Mesenteric fat pad (tissue), 1 donor: ENCODE measurements at places on chromosomes 3 and 15. TPM values are rescaled to one million over a fixed set of nuclear protein-coding genes. Genes with fewer than 3 reads are reported as not detected.

HAPLN3 gene
- total RNA-seq: 5.2 TPM

TP53BP1 gene
- 44.8 TPM for total RNA-seq

PAK6 gene
- 0.26 TPM for total RNA-seq

C3orf20 gene
- total RNA-seq: 0.16 TPM

GHSR gene
- total RNA-seq: not detected

ZIC1 gene
- total RNA-seq: not detected

EXD1 gene
- not detected for total RNA-seq

LTK gene
- total RNA-seq: 0.77 TPM

CADPS gene
- 0.45 TPM for total RNA-seq

DNA sequence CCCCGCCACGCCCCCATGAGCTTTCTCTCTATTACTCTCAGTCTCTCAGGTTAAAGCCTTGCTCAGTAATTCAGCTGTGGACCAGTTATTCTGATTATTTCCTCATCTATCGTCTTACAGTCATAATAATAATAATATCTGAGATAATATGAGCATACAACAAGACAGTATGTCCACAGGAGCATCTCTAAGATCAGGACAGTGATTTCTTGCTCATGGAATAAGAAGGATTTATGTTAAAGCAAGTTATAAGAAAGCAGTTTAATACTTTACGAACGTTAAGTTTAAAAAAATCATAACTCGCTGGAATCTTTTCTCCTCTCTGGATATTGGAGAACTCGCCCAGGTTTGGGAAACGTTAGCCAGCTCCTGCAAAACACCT lies 643 bp upstream of the LMCD1 start:
- no peak for DNase-seq

DNA sequence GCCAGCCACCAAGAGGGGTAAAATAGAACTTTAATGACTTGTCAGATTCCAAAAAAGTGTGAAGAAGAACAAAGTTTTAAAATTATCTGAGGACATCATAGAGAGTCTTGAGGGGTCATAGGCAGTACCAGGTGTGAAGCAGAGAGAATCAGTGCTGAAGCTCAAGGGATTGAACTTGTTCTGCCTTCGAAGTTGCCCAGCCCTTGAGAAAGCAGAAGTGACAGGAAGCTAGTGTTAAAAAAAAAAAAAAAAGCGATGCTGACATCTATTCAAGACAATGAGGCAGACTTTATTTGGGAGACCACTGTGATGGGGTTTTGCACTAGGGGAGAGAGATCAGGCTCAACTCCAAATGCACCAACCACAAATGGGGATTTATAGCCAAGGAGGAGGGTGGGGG lies 21.8 kb downstream of the FBXO22 start:
- DNase-seq: no peak

DNA sequence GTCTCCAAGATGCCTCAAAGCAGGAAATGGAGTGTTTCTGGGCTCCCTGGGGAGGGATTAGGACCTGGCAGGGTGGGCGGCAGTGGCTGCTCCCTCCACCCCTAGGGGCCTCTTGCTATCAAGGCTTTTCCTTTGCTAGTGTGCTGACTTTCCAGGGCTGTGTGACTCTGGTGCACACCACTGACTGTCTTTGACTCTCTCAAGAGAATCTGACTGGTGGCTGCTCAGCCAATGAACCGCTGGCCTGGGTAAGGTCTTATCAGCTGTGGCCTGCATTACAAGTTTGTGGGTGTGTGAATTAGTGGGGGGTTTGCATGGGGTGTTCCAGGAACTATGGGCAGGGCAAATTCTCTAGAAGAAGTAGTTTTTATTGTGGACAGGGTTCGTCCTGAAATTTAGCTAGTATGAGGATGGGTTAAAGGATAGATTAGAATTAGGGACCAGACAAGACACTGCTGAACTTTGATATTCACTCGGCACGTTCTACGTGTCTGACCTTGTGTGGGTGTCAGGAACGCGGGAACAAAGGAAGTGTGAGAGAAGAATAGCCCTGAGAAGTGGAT lies 29.5 kb downstream of the SIAH2 start:
- no peak for DNase-seq

GRCh38 chr15:53962646-53963561 lies 15.3 kb upstream of the UNC13C start:
- no peak for DNase-seq

DNA sequence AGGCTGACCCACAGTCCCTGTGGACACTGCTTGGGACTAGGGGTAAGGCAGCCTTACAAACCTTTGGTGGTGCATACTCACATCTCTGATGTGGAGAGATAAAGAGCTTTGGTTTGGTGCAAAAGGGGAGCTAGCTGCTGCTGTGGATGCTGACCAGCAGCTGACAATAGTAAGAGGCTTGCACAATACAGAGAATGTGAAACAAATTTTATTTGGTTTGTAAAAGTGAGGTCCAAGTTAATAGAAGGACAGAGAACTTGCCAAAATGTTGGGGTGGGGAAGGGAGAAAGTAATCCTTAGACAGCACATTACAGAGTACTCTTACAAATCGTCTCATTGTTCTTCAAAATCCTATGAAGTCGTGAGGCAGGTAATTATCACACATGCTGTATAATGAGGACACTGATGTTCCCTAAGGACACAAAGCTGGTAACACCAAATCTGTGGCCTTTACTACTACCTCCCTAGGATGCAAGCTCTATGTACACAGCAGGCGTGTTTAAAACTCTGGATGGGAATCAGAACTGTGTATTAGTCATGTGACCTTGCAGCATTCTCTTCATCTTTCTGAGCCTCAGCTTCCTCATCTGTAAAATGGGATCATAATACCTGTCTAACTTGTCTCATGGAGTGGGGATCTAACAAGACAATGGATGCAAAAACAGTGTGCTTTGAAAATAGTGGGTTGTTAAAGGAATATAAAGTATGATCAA lies 21.6 kb downstream of the ARHGAP31 start:
- DNase-seq: no peak

DNA sequence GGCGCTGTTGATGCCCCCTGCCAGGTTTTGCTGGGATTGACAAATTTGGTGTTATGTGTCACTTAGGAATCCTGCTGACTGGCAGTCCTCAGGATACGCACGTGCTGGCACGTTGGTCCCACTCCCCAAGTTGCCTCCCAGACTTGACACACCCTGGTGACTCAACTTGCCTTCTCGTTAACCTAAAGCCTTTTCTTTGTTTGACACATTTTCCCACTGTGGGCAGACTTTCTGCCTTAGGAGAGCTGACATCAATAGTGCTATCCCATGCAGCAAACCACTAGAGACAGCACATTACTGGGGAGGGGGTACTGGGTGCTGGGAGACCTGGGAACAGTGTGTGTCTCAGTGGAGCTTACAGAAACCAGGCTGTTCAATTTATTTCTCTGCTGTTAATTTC lies 104.3 kb downstream of the OXNAD1 start:
- no peak for DNase-seq

DNA sequence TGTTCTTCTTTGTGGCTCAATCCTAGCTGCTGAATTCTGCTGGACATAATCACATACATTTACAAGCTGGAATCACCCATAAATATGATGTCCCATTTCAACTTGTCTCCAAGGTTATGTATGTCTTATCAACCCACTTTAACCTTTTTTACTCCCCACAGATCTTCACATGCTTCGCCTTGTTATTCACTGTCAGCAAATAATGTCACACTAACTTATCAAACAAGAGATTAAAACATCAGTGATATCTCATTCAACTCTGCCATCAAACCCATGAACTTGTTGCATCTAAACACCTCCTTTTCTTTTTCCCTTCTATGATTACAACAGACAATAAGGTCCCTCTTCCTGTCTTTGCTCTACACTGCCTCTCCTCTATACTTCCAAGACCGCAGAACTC lies 240.7 kb downstream of the TBC1D5 start:
- DNase-seq: no peak

DNA sequence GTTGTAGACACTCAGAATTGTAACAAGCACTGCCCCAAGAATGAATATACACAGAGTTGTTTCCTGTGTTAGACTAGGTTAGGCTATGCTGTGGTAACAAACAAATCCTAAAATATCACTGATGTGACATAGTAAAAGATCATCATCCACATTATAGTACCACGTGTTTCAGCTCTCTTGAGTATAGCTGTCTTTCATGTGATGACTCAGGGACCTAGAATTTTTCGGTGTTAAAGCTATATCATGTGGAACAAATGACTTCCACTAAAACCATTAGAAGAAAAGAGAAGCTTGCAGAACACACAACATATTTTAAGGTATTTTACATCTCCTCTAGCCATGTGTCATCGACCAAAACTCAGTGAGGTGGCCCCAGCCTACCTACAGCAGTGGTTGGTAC lies 307.9 kb upstream of the RBMS3 start:
- no peak for DNase-seq

GRCh38 chr3:33403756-33404155 lies 36.4 kb downstream of the UBP1 start:
- DNase-seq: no peak

DNA sequence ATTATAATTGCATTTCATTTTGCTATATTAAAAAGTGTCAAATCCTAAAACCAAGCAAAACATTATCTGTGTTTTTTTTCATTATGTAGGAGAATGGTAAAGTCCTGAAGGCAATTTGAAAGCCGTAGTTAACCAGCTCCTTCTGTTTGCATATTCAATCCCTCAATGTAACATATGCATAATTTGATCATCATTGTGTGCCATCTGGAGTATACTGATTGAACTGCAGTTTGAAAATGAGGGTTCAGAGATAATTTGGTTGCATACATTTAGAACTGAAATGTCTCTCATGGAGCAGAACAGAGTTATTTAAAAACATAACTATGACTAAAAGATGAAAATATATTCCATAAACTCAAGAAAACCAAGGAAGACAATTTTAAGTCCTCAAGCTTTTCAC lies 518.6 kb downstream of the GBE1 start:
- DNase-seq: no peak

DNA sequence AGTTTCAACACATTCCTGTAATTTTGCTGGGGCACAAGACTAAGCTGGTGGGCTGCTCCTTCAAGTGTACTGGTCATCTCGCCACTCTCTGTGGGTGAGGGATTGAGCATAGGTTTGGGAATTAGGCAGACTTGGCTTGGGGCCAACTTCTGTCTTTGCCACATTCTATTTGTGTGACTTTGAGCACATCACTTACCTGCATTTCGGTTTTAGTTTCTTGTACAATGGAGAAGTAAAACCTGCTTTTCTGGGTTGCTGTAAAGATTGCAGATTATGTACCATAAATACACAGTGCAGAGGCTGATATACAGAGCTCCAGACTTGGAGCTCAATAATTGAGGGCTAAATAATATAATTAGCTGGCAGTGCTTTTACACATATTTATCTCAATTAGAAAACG lies 162.1 kb downstream of the C3orf38 start:
- DNase-seq: no peak

GRCh38 chr3:66239513-66240123 lies 18.8 kb downstream of the SLC25A26 start:
- no peak for DNase-seq

DNA sequence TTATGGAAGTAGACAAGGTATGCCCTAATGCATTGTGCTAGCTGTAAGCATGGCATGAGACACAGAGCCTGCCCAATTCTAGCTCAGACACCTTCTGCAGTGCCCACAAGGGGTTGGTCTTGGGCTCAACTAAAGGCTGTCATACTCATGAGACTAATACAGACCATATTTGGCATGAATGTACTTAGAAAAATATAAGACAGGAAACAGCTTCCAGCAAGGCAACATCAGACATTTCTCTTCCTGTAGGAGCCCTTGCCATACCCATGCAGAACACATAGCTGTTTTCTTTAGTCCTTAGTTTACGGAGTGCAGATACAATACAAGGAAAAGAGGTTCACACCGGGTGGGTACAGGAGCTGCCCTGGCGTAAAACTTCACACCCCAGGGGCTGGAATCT lies 30.5 kb upstream of the NR1I2 start:
- DNase-seq: no peak

DNA sequence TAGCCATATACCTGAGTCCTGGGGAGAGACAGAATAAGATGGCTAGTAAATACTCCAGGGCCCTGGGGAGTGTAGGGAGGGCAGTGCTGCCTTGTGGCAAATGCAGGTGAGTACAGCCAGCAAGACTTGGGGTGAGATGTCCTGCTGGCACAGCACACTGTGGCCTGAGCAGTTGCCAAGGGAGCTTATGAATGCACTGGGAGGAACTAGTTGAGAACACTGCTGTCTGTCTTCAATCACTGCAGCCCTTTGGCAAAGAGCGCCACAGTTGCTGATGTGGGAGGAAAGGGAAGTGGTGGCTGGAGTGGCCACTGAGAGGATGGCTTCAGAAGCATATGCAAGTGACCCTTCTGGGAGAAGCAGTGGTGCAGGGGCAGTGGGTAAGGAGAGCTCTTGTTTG lies 264.6 kb downstream of the RORA start:
- no peak for DNase-seq

- no peak for DNase-seq
These were observed 67.4 kb upstream of the ST8SIA2 start for GRCh38 chr15:92326236-92326635.

DNA sequence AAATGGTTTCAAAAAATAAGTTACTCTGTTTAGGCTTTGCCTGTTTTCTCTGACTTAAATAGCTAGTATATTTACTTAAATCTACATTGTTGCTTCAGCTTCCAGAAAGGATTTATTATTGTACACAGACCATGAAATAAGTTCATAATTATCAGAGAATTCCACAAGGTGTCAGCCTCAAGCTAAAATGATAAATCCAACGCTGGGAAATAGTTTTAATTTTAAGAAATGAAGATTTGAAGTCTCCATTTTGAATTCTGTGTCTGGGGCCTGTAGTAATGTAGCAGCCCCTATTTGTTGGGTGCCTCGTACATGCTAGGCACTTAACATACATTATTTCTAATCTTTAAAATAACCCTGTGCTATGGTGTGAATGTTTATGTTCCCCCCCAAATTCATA lies 92.6 kb upstream of the KCNMB2 start:
- DNase-seq: no peak

GRCh38 chr3:179921500-179921899 lies 115.2 kb downstream of the PEX5L start:
- no peak for DNase-seq
